Fibroblast of the conjunctiva (primary cell): ENCODE measurements at places on chromosomes 11 and 22.

GRCh38 chr22:27107386-27107785 lies 450.0 kb downstream of the MIAT start:
- no peak for DNase-seq

- DNase-seq = no peak
Measured at GRCh38 chr11:16133867-16134266, 222.5 kb downstream of the SOX6 start.

DNA sequence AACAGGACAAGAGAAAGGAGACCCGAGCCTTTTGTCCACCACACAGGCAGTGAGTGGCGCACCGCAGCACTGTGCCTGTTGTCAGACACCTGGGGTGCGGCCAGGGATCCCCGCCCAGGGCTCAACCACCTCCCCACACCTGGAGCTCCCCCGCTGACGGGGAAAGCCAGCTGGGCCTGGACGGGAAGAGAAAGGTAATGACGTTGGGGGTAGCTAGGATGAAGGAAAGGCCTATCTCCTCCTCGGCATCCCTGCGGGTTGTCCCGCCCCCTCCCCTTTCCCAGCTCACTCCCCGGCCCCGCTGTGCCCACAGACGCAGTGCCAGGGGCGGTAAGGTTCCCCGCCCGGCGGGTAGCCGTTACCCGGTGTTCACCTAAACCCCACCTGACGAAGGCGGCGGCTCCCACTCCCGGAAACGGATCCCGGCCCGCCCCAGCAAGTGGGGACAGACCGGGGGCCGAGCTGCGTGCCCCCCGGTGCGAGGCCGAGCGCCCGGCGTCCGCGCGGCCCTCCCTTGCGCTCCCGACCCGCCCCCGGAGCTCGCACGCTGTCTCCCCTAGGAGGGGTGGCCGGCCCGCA lies 495 bp downstream of the HYOU1 start:
- DNase-seq = no peak

- DNase-seq = no peak
Measured at GRCh38 chr22:19874307-19875060, 19.8 kb upstream of the GNB1L start.

GRCh38 chr11:72732329-72732728 lies 19.9 kb downstream of the ARAP1 start:
- DNase-seq = no peak

- no peak for DNase-seq
Measured at GRCh38 chr11:108224366-108224765, 1.5 kb downstream of the ATM start.

DNA sequence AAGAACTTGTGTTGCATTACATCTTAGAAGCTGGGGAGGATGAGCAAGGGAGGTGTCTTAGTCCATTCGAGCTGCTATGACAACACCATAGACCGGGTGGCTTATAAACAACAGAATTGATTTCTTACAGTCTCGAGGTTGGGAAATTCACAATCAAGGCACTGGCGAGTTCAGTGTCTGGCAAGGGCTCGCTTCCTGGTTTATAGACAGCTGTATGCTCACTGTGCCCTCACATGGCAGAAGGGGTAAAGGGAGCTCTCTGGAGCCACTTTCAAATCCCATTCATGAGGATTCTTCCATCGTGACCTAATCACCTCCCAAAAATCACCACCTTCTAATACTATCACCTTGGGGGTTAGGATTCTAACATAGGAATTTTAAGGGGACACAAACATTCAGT lies 150.0 kb upstream of the NECTIN1 start:
- no peak for DNase-seq

DNA sequence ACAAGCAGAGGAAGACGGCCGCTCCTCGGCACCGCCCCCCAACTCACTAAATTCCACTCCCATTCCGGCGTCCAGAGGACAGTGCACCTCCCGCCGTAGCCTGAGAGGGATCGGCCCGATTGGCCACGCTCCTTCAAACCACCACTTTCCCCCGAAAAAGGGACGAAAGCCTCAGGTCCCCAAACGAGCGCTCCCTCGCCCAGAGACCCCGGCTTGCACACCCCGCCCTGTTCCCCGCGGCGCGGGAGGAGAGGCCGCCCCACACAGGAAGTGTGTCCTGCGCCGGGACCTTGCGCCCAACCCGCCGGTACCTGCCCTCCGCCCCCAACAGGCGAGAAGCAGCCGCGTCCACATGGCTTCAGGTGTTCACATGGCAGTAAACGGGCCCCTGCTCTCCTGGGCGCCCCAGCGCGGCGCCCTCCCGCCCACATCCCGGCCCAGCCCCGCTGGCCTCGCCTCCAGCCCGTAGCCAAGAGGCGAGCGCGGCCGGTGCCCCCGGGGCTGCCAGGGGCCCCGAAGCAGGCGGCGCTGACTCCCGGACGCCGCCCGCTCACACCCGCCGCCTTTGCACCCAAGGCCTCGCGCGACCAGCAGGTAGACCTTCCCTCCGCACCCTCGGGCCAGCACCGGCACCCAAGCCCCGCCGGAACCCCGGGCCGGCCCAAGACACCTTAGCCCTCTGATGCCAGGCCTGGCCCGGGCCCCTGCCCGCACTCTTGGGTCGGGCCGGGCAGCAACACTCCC lies 849 bp downstream of the TCF20 start:
- no peak for DNase-seq

GRCh38 chr11:2213384-2213842 lies 41.8 kb upstream of the TH start:
- DNase-seq = no peak

- no peak for DNase-seq
Measured at GRCh38 chr11:46801694-46802470, 44.2 kb downstream of the CKAP5 start.

GRCh38 chr22:30574095-30574981 lies at the start of gene GAL3ST1:
GAL3ST1 (minus strand) TSS chr22:30574665; CDS start chr22:30557392, 17,273 bp downstream.
- DNase-seq = no peak

DNA sequence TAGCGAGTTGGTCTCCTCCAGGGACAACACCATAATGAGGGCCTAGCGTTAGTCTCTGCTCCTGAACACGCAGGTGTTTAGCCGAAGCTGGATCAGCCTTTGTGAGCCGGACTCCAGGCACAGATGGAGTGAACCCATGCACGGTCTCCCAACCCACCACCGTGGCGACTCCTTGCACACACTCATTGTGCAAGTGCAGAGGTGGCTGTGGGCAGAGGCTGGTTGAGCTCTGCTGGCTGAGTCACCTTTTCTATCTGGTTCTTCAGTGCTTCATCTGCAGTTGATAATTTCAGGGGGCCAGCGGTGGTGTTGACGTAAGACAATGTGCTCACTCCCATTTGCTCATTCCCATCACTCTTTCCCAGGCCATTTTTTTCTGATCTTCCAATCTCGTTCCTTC lies 72.1 kb upstream of the SLC22A12 start:
- DNase-seq = no peak

- DNase-seq = peak; percentile 92
Measured at GRCh38 chr11:47495011-47495855, 46.3 kb upstream of the RAPSN start.

DNA sequence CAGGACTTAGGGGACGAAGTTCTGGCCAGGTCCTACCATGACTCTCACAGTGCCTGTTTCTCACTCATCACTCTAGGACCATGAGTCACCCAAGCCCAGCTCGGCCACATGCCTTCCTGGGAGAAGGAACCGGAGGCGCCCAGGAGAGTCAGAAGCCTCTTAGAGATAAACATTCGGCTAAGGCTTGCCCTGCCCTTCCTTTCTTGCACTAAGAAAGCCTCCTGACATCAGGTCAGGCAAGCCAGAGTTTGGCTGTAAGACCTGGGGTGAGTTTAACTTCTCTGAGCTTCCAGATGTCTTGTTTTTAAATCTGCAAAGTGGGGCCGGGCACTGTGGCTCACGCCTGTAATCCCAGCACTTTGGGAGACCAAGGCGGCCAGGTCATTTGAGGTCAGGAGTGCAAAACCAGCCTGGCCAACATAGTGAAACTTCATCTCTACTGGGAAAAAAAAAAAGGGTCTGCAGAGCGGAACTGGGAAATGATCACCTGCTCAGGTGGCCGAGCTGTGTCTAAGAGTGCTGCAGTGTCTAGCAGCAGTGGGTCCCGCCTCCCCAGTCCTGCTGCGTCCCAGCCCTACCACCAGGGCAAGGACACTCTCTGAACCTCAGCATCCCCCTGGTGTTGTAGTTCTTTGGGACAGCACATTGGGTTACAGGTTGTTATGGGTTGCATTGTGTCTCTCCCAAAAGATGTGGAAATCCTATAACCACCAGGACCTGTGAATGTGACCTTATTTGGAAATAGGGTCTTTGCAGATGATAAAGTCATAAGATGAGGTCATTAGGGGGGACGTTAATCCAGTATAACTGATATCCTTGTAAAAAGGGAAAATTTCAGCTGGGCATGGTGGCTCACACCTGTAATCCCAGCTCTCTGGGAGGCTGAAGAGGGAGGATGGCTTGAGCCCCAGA lies 1.8 kb upstream of the CARS1 start:
- peak; percentile 67 for DNase-seq

GRCh38 chr22:23803001-23803819 lies 16.4 kb downstream of the SMARCB1 start:
- DNase-seq = no peak

- DNase-seq = no peak
Measured at GRCh38 chr11:80167766-80168165, 726.9 kb upstream of the TENM4 start.

DNA sequence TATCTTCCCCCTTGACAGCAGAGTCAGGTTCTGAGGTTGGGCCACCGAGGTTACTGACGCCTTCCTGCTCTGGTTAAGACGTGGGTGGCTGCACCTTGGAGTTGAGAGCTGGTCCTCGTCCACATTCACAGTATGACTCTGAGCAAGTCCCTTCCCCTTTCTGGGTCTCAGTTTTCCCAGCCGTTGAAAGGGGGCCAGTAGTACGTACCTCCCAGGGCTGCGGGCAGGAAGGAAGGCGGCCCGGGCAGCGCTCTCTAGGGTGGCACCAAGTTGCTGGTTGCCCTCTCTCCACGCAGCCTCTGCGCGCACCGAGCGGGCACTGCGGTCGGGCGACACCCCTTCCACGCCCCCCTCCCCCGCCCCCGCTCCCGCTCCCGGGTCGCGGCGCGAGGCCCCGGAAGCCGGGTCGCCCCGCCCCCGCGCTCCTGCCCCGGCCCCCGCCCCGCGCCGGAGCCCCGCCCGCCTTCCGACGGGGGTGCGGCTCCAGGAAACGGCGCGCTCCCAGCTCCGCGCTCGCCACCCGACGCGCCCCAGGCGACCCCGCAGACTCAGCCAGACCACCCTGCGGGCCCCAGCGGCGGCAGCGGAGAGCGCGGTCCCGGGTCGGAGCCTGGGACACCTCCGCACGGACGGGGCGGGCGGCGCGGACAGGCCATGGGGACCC lies at the start of gene EHBP1L1:
EHBP1L1 (plus strand) TSS at position 486 of the 664 bp plus-strand sequence. CDS start 250 bp downstream, outside the sequence.
- DNase-seq = no peak

DNA sequence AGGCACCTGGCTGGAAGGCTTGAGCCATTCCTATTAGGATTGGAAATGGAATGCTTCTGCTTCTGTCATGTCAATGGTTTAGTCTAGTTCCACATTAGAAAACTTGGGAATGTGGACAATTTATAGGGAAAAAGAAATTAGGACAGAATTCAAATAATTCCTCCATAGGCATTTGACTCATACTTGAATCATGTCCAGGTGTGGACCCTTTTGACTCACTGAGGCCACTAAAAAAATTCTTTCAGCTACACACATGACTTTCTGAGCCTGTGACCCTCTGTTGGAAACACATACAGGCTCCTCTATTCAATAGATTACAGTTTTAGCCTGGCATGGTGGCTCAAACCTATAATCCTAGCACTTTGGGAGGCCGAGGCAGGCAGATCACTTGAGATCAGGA lies 100.5 kb downstream of the RASSF10 start:
- DNase-seq = no peak

GRCh38 chr11:119586181-119586580 lies 142.8 kb downstream of the NECTIN1 start:
- no peak for DNase-seq

GRCh38 chr22:48004936-48005335 lies 1242.5 kb downstream of the TBC1D22A start:
- no peak for DNase-seq

- no peak for DNase-seq
Measured at GRCh38 chr11:123573286-123573685, 81.1 kb downstream of the SCN3B start.

GRCh38 chr22:45031629-45032403 lies 22.0 kb upstream of the PHF21B start:
- no peak for DNase-seq

DNA sequence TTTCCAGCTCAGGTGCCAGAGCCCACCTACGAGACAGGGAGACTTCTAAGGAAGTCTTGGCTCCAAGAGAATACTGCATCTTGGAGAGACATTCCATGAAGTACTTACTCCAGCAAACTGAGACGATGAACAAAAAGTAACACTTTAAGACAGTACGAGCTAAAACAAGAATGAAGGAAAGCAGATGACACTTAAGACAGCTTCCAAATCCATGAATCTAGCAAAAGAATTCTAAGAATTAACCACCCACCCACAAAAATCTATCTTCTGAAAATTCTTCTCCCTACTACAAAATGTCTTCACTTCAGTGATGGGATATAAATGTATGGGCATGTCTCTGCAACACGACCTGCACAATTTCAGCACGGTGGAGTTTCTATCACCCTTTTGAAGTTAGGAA lies 132.9 kb downstream of the C11orf58 start:
- DNase-seq = no peak

DNA sequence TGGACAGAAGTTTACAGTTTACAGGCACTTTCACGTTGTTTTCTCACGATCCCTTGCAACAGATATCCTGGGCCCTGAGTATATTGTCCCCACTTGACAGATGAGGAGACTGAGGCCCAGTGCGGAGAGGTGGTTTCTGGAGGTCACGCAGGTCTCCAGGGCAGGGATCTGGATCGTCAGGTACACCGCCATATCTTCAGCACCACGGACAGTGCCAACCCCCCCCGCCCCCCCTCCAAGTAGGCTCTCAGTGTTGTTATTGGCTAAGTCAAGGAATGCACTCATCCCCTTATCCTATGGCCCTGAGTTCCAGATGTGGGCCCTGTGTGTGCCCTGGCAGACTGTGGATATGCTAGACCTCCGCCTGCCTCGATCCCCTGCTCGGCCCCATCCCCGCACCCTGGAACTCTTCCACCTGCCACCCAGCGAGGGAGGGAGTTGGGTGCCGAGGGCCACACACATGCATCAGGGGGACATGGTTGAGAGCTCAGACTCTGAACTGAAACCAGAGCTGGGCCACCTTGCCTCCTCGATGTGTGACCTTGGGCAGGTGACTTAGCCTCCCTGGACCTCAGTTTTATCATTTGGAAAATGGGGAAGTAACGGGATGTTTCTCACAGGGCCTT lies 37.5 kb downstream of the MPPED1 start:
- no peak for DNase-seq

- DNase-seq = no peak
Measured at GRCh38 chr11:70456921-70457532, 58.7 kb downstream of the CTTN start.

DNA sequence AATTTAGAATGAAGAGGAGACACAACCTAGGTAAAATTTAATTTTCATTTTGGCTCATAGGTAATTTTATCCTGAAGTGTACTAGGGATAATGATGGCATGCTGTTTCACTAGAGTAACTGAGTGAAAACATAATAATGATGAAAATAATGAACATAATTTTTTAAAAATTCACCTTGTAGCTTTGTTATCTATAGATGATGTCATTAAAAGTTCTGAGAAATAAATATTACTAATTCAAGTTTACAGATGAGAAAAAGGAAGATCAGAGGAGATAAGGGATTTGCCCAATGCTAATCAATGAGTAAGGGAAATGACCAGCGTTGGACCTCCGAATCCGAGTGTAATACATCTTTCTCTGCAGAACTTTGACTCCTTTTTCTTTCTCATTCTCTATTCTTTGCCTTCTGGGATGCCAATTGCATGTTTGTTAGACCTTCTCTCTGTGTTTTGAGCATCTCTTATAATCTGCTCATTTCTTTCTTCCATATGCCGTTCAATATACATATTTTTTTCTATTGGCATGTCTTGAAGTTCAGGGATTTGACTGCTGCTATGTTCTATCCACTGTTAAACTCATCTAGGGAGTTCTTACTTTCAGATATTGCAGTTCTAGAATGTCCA lies 186.5 kb downstream of the SNX19 start:
- no peak for DNase-seq
